Activated CD4-positive, CD25-positive, alpha-beta regulatory T cell treated with anti-CD3 and anti-CD28 coated beads, Interleukin-2, amount 50 U/mL, for 16 hours (primary cell): ENCODE measurements at places on chromosomes 11 and 22.

GRCh38 chr22:44659140-44659539, 42.9 kb upstream of the PRR5 start:
- DNase-seq = no peak

- DNase-seq = no peak
These were observed 38.6 kb downstream of the ARHGAP1 start for GRCh38 chr11:46661836-46662235.

- no peak for DNase-seq
These were observed 468 bp downstream of the ZDHHC8 start for GRCh38 chr22:20131859-20132685.

DNA sequence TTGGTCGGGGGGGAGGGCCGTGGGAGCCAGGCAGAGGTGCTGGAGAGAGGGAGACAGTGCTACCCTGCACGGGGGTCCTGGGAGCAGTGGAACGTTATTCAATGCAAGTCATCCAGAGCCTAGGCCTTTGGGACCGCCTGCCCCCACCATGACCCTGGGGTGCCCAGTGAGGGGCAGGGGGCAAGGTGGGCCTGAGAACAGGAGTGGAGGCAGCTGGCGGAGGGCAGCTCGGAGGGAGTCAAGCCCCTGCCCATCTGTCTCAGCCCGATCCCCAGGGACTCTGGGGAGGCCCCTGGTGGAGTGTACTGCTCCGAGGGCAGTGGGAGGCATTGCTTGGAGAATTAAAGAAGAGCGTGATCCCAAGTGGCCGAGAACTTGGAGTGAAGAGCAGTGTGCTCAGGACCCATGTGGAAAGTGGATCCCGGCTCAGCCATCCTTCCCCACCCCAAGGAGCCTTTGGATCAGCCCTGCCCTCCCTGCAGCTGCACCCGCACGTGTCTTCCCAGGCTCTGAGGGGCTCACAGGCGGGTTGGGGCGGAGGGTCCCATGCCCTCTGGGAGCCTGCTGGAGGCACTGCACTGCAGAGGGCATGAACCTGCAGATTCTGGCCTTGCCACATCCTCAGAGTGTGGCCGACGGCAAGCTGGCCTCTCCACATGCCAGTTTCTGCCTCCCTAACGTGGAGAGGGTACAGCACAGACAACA, 34.0 kb upstream of the SMIM38 start:
- no peak for DNase-seq

DNA sequence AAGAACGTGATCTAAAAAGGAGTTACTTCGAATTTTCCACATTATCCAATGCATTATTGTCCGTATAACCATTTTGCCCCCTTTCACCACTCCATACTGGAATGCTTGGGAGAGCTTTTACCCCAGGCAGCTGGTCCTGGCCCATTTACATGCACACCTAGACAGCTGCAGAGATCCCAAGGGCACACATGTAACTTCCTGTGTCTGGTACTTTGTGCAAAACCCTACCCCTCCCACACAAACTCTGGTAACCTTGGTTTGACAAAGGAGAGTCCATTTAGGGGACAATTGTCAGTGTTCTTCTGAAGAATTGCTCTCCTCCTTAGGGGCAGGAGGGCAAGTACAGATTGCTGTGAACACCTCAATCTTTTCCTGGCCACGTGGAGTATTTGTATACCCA, 57.3 kb upstream of the SORL1 start:
- no peak for DNase-seq

- DNase-seq = peak; percentile 9
These were observed 679 bp downstream of the TUG1 start for GRCh38 chr22:30969532-30970355.

DNA sequence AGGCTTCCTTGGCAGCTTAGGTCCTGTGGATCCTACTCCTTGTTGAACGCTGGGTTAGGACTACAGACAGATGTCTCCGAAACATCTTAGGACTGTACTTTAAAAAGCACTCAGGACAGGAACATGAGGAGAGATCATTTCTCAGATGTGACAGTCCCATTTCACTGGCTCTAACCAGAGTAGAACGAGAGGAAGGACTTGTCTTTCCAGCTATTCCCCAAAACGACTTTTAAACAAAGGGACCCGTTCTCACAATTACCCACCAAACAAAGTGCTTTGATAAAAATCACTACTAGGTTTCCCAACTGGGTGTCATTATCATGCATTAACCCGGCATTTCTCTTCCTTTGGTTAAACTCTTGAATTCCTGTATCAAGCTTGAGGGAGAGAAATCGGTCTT, 84.7 kb upstream of the BARX2 start:
- DNase-seq = no peak

DNA sequence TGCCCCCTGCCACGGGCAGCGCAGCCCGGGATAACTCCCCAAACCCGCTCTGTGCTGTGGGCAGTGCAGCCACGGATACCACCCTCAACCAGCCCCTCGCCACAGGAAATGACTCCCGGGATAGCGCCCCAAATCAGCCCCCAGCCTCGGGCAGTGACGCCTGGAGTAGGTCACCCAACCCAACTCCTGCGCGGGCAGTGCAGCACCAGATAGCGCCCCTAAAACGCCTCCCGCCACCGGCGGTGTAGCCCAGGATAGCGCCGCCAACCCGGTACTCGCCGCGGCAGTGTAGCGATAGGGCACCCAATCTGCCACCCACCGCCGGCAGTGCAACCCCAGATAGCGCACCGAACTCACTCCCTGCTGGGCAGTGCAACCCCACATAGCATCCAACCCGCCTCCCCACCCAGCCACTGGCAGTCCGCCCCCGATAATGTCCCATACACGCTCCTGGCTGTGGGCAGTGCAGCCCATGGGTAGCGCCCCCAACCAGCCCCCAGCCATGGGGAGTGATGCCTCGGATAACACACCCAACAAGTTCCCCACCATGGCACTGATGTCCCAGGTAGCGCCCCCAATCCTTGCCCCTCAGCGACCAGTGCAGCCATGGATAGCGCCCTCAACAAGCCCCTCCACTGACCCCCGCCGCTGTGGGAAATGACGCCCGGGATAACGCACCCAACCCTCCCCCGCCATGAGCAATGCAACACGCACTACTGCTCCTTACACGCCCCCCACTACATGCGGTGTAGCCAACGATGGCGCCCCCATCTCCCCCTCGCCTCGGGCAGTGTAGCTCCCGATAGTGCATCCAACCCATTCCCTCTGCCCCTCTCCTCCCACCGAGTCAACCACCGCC, 1.5 kb downstream of the RFPL2 start:
- DNase-seq = no peak

- no peak for DNase-seq
These were observed 104.4 kb upstream of the PLET1 start for GRCh38 chr11:112364962-112365481.

DNA sequence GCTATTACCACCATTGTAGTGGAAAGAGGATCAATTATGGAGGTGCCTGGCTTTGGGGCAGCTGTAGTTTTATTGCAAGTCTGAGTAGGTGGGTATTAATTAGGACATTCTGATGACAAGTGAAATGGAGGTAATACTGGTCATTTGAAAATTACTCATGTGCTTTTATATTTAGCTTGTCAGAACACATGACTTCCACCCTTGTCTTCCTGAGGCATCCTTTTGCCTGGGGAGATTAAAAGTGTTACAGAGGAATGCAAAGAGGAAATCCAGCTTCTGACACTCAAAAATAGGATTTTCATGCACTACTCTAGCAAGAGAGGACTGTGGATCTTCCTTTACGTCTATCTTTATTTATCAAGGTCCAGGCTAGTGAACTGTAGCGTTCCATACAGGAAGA, 44.7 kb upstream of the CAPRIN1 start:
- no peak for DNase-seq

- no peak for DNase-seq
These were observed 52.2 kb downstream of the EIF3M start for GRCh38 chr11:32635819-32636218.

DNA sequence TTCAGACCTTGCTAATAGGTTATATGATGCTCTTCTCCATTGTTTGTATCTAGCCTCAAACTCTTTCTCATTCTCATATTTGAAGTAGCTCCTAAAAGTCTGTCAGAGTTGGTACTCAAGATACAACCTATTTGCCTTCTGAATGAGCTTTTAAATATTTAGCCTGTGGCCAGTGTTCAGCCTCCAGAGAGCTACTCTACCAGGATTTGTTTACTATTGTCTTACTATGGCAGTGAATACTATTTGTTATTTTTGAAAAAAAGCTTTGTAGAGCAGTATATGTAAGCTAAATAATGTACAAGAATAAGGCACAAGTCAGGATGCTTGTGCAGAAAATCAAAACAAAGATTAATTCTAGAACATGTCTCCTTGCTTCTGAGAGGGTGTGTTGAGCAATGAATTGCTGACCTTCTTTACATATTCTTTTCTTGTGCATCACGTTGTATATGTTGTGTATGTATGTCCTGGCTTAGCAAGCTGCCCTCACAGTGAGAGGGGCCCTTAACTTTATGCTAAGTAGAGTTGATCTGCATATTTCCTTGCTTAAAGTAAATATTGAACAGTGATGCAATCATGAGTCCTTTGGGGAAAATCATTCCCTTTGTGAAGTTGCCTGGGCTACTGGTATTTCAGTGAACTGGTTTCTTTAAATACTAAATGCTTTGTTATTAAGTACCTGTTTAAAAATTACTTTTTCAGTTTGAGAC, 438.0 kb downstream of the LUZP2 start:
- DNase-seq = no peak

DNA sequence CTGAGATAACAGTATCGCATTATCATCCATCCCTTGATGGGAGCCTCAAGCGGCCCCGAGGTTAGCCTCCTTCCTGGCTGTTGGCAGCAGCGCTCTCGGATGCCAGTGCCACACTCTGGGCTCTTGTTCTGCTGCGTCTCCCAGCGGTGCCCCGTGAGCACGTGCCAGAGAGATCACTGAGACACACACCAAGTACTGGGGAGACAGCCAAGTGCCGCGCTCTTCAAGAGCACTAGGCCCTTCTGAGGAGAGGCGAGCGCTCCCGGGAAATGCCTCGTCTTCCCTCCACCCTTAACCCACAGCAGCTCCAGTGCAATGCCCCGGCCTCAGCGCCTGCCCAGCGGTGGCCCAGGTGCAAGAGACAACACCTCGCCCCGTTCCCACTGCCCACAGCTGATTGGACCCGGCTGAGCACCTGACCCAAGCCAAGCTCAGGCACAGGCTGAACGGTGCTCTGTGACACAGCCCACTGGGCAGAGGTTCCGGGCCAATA, 248.3 kb upstream of the NARS2 start:
- DNase-seq = no peak
